ENCODE measurements at places on chromosomes 7 and 10.
A peak's percentile ranks its signal among the peaks of the same experiment; 100 is the strongest.

- DNase-seq = no peak
Observed at GRCh38 chr7:43076189-43076605, 36.2 kb upstream of the HECW1 start.

- no peak for DNase-seq
Observed at GRCh38 chr7:150958597-150958996, 19.5 kb downstream of the KCNH2 start.

- DNase-seq = no peak
Observed at GRCh38 chr10:91271886-91272285, 51.4 kb downstream of the PCGF5 start.

- DNase-seq = no peak
Observed at GRCh38 chr7:149166142-149166541, 18.9 kb downstream of the ZNF398 start.

DNA sequence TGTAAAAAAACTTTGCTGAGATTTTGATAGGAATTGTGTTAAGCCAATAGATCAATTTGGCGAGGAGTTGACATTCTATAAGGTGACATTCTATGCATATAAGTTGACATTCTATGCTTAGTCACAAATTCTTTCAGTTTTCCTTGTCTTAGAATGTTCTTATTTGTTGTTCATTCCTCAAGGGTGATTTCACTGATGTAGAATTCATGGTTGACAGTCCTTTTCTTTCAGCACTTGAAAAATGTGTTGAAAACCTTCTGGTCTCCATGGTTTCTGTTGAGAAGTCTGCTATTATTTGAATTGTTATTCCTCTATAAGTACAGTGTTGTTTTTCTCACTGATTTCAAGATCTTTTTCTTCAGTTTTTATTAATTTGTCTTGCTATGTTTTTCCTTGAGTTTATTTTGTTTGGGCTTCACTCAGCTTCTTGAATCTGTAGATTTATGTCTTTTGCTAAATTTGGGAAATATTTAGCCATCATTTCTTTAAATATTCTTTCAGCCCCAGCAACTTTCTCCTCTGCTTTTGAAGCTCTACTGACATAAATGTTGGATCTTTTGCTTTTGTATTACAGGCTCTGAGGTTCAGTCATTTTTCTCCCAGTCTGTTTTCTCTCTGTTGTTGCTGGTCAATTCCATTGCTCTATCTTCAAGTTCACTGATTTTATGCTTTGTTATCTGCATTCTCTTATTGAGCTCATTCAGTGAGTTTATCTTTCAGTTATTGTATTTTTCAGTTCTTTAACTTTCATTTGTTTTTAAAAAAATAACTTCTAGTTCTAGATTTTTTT is 154.9 kb downstream of the SDK1 start:
- no peak for DNase-seq

DNA sequence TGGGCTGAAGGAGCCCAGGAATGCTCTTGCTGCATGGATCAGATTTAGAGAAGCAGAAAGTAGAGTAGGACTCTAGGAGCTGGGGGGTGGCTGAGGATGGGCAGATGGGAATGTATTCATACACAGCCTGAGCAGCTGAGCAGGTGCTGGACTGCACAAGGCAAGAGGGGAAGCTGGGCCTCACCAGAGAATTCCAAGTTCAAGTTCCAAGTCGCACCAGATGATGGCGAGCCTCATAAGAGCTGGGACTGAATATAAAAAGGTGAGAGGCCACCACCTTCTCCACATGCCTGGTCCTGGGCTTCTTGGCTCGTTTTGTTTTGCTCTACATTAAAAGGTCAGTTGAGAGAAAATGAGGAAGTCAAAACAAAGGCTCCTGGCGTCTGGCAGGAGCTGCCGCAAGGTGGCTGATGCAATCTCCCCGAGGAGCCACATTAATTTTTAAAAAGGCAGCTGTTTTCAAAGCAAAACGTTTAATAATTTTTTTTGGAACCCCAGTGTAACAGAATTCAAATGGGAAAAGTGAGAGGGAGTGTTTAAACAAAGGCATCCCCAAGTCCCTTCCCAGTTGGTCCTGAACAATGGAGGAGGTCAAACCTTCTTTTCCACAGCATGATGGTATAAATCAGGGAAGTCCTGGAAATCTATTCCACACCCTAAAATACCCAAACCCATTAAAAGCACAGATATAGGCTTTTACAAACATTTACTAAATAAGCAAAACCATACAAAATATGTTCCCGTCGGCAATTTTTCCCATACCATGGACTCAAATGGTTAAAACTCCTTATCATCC is 9.5 kb downstream of the CYREN start:
- no peak for DNase-seq

DNA sequence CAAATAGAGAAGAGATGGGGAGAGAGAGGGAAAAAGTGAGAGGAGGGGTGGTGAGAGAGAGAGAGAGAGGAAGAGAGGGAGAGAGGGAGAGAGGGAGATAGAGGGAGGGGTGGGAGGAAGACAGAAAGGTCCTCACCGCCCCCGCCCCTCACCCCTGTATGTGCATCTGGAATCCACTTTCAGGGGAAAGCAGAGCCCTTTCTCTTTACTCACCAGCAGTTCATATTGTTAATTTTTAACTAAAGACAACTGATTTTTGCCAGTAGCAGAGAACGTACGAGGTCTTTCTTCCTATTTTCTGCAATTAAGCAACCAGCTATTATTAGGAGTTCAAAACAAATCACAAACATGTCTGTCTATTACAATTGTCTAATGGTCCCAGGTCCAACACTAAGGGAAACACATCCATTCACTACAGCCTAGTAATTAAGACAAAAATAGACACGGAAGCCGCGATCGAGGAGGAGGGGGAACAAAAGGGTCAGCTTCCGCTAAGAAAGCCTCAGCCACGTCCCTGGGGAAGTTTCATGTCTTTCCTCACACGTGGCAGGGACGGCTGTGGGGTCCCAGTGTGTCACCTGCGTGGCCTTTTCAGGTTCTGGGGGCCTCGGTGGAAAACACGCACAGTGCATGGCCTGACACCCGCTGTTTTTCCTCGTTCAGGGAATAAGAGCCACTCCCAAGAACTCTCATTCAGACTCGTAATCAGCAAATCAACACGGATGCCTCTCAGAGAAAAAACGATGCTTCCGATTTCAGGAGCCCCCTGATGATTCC is 572.0 kb downstream of the PTPRN2 start:
- DNase-seq = no peak

DNA sequence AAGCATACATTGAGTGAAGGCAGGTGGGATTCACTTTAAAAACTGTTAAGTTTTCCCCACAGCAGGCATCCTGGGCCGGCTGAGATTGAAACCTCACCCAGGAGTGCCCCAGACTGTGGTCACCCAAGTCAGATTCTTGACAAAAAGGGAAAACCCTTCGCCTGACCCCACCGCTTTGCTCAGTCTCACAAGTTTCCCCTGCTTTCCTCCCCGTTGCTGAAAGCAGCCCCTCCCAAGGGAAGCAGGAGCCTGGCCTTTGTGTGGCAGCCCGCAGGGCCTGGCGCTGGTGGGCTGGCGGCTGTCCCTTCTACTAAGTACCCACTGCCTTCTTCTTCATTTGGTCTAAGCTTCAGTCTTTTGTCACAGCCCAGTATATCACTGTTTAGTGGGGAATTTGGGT is 16.0 kb downstream of the RNF32 start:
- no peak for DNase-seq

- no peak for DNase-seq
Observed at GRCh38 chr10:49564461-49565009, 25.6 kb upstream of the ERCC6 start.

- DNase-seq = no peak
Observed at GRCh38 chr7:90582164-90582563, 14.0 kb upstream of the CDK14 start.

- no peak for DNase-seq
Observed at GRCh38 chr7:51311166-51311565, 5.4 kb downstream of the COBL start.

DNA sequence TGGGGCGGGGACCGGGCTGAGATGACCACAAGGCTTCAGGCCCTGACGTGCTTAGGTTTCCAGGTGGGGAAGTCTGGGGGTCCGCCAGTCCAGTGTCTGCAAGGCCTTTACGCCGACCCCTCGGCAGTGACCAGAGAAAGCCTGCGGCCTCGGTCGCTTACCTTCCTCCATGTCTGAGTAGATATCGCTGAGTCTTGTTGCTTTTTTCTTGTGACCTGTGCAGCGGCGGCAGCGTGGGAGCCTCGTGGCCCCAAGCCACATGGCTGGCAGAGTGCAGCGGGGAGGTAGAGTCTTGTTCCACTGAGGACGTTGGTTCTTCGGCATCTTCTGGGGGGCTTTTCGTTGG is 329 bp downstream of the NOLC1 start:
- no peak for DNase-seq

- DNase-seq = no peak
Observed at GRCh38 chr10:100446130-100446761, 16.6 kb upstream of the WNT8B start.

DNA sequence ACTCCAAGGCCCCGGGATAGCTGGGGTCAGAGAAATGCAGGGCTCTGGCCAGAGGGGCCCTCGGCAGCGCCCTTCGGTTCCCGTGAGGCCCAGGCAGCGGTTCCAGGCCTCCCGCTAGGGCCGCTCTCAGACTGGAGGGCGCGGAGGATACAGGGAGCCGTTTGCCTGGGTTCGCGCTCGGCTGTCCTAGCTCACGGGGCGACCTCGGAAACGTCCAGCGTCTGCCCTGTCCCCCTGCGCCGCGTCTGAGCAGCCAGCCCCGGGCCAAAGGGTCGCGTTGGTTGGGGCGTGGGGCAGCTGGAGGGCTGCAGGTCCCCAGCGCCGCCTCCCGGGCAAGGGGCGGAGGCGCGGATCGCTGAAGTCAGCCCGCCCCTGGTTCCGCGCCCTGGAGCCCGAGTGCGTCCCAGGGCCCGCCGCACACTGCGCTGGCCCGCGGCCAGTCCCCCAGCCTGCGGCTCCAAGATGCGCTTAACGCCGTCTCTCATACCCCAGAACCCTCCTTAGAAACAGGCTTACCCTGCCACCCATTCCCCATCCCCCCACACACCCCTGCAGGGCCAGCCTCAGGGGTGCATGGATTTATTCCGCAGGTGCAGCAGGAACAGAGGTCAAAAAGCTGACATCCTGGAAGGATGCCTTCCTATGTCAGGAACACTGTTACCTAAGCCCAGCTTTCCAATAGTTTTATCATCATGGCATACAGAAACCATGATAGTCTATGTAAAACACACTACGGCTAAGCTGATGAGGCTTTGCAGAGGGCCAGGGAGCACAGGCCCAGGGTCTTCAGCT is 22.1 kb upstream of the OPN4 start:
- DNase-seq = no peak

GRCh38 chr7:107463139-107464078 is 6.4 kb upstream of the GPR22 start:
- peak; percentile 4 for DNase-seq

GRCh38 chr10:118669835-118670234 is 74.4 kb upstream of the PRLHR start:
- no peak for DNase-seq

GRCh38 chr7:1576521-1577253 is 6.9 kb upstream of the PSMG3 start:
- no peak for DNase-seq

- DNase-seq = no peak
Observed at GRCh38 chr10:72649291-72649690, 23.4 kb upstream of the MICU1 start.

- DNase-seq = no peak
Observed at GRCh38 chr10:62021978-62022802, 120.7 kb downstream of the ARID5B start.

DNA sequence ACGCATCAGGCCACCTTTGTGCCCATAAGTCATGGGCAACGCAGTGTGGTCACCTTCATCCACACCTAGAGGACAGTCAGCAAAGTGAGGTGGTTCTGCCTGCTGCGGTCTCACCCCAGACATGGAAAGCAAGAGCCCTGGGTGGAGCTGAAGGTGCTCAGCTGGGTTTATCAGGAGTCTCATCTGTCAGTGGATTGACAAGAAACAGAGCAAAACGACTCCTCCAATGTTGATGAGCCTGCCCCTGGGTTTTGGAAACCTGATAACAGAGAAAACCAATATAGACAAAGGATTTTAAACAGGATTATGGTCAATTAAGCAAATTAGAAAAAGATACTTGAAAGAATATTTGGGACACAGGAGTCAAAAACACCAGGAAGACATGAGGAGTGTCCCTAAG is 229.3 kb upstream of the PRSS58 start:
- no peak for DNase-seq

DNA sequence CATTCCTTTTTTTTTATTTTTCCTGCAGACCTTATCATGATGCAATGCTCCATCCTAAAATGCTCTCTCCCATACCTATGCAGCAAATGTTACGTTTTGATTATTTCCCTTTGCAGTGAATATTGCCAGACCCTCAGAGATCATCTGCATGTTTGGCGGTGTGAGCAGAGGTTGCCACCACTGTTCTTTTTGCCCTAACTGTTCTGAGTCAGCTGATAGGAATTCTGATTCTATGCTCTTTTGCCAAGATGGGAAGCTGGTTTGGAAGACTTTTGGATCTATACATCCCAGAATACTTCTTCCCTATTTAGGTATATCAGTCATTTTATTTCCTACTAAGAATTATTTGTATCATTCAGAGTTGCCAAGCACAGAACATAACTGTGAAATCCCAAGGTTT is 130.5 kb downstream of the KLF6 start:
- no peak for DNase-seq

All from stimulated activated CD8-positive, alpha-beta memory T cell treated with anti-CD3 and anti-CD28 coated beads, Interleukin-15, amount 100 ng/mL, for 1 hour (primary cell).